Caki2 (cell line): ENCODE measurements at places on chromosomes 2 and 18. TPM values are rescaled to one million over a fixed set of nuclear protein-coding genes. Genes with fewer than 3 reads are reported as not detected.

DNA sequence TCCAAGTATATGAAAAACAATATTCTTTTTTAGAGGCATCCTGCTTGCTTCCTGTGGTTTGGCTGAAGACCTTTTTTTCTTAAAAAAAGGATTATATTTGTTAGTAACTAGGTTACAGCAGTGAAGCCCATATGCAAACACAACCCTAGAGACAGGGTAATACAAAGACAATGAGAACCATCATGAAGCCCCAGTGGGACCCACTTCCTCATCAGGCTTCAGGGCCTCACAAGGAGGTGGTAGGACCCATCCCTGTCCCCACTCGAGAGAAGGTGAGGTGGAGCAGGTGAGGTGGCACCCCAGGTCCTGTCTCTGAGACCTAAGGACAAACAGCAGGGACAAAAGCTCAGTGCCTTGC is 80.3 kb downstream of the EDAR start:
- DNase-seq: no peak

- DNase-seq: no peak
These were observed 480.4 kb downstream of the KCNJ3 start for GRCh38 chr2:155178921-155179320.

DNA sequence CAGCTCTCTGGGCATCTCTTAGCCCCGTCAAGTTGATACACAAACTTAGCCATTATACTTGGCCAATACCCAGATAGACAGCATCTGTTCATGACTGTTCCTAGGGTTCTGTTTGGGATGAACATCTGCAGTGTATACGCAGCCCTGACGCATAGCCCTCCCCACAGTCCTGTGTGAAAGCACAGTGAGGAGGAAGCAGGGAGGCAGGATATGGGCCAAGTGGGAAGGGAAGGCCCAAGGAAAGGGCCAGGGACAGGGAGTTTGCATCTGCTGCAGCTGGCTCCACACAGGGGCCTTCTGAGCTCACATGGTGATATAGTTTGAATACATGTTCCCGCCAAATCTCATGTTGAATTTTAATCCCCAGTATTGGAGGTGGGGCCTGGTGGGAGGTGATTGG is 80.2 kb downstream of the CMPK2 start:
- no peak for DNase-seq

NYAP2 gene
- total RNA-seq: not detected in 2 replicates

DNA sequence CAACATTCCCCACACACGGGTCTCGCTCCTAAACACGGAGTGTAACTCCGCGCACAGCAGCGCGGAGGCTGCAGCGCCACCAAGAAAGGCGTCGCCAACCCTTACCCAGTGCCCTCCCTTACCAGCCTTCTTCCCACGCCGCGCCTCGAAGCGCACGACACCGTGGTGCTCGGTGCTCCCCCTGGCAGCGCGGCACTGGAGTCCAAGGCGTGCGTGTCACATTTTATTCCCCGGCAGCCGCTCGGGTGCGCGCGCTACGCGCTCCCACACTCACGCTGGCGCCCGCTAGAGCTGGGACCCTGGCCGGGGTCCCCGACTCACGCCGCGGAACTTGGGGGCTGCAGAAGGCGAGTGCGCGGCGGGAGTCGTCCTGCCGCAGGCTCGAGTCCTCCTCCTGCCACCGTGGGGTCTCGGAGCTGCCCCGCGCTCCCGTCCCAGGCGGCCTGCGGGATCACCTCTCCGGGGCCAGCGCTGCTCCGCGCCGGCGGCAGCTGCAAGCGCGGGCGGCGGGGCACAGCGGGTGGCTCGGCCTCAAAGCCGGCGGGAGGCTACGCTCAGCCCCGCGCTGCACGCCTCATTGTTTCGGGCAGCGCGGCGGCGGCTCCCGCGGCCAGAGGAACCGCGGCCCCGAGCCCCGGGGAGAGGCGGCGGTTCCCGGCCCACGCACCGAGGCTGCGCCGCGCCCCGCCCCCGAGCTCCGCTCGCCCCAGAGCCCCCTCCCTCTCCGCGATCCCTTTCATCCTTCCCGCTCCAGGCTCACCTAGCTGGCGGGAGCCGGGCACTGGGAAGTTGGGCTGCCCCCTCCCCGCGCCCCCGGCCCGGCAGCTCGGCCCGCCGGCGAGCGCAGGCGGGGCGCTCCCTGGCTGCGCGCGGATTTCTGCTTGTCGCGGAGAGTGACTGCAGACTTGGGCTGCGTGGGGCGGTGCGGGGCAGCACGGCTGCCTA is at the start of gene ST6GAL2:
Gene ST6GAL2, minus strand, starts transcription at position 197 of the 945 bp plus-strand sequence. CDS start 42,190 bp downstream, outside the sequence.
- DNase-seq: peak; percentile 8

GRCh38 chr18:68342039-68342659 is 372.8 kb downstream of the TMX3 start:
- no peak for DNase-seq

GRCh38 chr2:25939257-25939668 is 43.0 kb downstream of the KIF3C start:
- DNase-seq: no peak

- no peak for DNase-seq
These were observed 370.6 kb upstream of the UBE2E3 start for GRCh38 chr2:180609626-180610340.

TUBA4A gene
- 23.9 and 24.9 TPM in 2 replicates for total RNA-seq

KCNG2 gene
- total RNA-seq: not detected in 2 replicates

GRCh38 chr18:32835951-32836350 is 63.1 kb upstream of the KLHL14 start:
- no peak for DNase-seq

PRSS56 gene
- total RNA-seq: not detected in 2 replicates

DNA sequence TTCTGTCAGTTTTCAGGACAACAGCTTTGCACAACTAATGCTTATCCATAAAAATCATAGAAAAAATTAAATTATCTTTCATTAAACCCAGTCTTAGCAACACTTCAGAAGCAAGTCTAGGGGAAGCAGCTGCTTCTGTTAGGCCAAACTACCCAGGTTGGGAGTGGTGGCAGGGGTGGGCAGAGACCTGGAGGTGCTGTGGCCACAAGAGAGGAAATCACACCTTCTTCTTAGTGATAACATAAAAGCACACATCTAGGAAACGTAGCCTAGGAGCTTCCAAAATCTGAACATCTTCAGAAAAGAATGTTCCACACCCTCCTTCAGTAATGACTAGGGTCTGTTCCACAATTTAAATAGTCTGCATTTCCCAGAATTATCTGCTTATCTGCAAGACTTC is 32.3 kb upstream of the FRZB start:
- DNase-seq: no peak

FBXO15 gene
- 0.10 and 2.0 TPM in 2 replicates for total RNA-seq

UGT1A1 gene
- total RNA-seq: 6.9 and 10.4 TPM in 2 replicates

DNA sequence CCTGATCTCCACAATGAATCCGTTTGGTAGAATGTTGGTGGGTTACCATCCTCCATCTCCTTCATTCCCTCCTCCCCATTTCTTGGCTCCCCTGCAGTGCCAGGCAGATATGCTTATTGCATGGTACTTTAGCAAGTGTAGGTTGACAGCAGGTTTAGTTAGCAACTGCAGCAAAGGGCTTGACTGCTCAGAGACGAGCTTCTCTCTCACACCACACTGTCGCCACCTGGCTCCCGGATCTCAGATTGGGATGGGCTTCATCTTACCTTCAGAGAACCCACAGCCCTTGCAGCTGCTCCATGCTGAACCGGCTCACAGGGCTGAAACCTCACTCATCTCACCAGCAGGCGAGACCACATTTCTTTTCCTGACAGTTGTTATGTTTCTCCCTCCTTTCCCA is 88.8 kb downstream of the VWA3B start:
- no peak for DNase-seq

DNA sequence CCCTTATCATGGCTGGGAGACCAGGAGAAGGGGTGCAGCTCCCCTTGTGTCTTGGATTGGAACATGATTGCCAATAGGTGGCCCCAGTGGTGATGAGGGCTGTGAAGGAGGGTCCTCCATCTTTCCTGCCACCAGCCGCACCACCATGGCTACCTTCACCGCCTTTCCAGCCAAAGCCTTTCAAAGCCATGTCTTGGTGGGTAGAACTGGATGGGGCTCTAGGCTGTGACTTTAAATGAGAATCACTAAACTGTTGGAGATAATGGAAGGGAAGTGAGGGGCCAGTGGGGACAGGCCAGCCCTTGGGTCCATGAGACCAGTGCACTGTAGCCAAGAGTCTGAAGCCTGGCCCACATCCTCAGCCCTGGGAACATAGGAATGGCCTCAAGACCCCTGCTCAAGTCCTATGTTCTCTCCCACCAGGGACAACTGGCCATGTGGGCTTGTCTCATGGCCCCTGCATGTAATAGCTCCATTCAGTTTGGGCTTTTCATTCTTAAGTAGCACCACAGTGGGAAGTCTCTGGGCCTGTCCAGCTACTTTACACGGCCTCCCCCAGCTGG is 345.7 kb downstream of the DYSF start:
- no peak for DNase-seq

ANKAR gene
- total RNA-seq: 2.7 and 4.1 TPM in 2 replicates

DNA sequence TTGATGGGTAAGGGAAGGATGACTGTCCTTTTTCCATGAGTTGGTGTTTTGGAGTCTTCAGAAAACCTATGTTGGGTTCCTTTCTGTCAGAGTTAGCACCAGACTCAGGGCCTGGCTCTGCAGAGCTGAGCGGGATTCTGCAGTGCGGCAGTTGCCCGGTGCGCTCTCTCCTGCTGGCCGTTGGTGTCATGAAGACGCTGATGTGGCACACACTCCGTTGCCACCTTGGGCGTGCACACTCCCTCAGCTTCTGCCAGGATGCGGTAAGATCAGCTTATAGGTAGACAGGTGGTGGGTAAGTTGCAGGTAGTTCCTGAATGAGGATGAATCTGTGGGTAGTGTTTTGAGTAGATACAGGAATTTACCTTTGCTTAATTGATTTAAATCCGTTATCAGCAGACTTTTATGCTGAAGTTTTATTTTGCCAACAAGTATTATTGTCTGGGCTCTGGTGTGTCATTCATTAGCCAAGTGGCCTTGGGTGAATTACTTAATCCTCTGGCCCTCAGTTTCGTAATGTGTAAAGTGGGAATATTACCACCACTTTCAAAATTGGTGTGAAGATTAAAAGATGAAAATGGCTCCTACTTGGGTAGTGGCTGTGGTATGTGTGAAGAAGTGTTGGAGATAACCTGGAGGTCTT is 26.8 kb downstream of the DGKD start:
- DNase-seq: no peak

DNA sequence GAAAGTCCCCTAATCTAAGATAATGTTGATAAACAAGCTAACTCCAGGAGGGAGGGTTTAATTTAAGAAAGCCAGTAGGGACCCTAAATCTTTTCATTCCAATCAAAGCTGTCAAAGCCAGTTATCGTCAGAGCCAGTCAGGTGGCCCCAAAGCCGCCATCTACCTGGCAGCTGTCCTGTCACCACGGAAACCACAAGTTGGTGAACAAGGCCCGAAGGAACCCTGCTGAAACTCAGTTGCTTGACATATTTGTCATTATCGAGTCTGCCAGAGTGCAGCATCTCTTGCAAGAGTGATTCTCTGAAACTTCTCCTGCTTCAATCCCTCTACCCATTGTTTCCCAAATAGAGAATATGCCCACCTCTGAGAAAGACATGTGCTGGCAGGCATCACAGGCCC is 30.8 kb upstream of the POLE4 start:
- no peak for DNase-seq

RNU2-63P gene
- total RNA-seq: not detected in 2 replicates

DNA sequence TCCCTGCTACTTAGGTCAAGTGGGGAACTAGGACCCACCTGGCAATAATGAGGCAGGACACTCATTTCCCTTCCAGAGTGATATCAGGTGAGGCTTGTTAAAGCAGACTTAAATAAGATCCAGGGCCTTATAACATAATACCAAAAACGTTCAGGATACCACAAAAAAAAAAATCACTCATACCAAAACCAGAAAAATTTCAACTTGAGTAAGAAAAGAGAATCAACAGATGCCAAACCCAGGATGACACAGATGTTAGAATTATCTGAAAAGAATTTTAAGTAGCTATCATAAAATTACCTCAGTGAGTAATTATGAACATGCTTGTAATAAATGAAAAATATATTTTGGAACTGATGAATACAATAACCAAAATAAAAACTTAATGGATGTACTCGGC is 255.6 kb upstream of the OSR1 start:
- no peak for DNase-seq

- DNase-seq: no peak
These were observed 36.1 kb downstream of the HDLBP start for GRCh38 chr2:241279413-241279812.

DNA sequence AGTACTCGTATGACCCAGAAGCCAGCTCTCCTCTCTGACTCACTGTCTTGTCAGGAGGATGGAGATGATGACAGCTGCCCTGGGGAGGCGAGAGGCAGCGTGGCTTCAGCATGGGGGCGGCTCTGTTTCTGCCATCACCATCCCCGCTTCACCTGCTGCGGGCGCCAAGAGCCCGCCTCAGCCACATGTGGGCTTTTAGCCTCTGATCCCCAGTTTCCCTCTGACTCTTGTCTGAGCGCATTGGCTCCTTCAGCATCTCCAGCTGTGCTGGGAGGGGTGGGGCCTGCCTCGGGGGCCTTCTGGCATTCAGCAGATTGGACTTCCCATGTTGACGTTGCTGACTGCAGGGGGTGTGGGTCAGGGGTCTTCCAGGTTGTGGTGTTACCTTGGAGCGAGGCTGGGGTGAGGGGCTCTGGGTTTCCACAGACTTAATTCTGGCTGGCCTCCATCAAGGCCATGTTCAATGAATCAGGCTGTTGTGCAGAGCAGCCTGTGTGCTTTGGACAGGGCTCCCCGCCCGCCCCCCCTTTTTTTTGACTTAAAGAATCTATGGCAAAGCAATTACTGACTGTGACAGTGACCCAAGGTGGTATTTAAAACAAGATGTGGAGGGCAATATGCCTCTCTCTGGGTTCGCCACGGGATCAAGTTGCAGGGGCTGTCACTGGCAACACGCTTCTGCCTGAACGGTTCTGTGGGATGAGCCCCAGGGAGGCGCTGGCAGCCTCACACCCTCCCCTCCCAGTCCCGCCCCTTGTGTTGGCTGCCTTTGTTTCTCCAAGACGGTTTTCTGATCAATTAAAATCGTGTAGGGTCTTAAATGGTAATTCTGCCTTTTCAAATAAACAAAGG is 228.3 kb downstream of the LDLRAD4 start:
- DNase-seq: no peak

DNA sequence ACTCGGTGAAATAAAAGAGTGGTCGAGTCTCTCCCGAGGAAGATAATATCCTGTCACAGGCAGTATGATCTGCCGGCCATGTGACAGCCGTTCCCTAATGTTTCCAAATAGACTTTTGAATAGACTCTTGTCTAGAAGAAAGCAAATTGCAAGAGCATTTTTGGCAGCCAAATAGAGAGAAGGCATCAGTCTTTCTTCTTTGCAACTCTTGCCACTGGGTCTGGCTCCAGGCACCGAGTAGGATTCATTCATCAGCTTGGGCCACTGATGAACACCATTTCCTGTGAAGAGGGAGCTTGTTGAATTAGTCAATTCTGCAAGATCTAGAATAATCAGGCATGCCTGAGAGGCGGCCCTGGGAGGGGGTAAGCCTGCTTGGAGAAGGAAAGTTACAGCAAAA is 165.6 kb downstream of the KLHL29 start:
- no peak for DNase-seq

GRCh38 chr18:40917056-40917455 is 1038.0 kb upstream of the PIK3C3 start:
- DNase-seq: no peak

GRCh38 chr2:232574674-232575403 is 24.4 kb downstream of the EIF4E2 start:
- no peak for DNase-seq

AP1S3 gene
- 43.9 and 52.9 TPM in 2 replicates for total RNA-seq

- peak; percentile 66 for DNase-seq
These were observed 39.3 kb downstream of the PELI1 start for GRCh38 chr2:64104933-64105332.
